ENCODE measurements at places on chromosomes 2 and 18.

GRCh38 chr2:9377461-9378097, 45.7 kb downstream of the ITGB1BP1 start:
- peak overlapping the region; percentile 84 for H3K27ac ChIP-seq
- H3K4me1 ChIP-seq = peaks cover 29% of the 10 kb centered on the region
- no peaks in the 10 kb centered on the region for H3K27me3 ChIP-seq
- H3K4me3 ChIP-seq = no peak overlapping the region

GRCh38 chr2:239956818-239957261, 68.3 kb downstream of the NDUFA10 start:
- DNase-seq = peak; percentile 39
- no peak overlapping the region for H3K4me3 ChIP-seq
- peaks cover 18% of the 10 kb centered on the region for H3K36me3 ChIP-seq
- no peak overlapping the region for H3K27ac ChIP-seq
- H3K4me1 ChIP-seq = no peaks in the 10 kb centered on the region

- H3K27ac ChIP-seq = no peak overlapping the region
- no peaks in the 10 kb centered on the region for H3K36me3 ChIP-seq
- peaks cover 11% of the 10 kb centered on the region for H3K27me3 ChIP-seq
- H3K4me1 ChIP-seq = no peaks in the 10 kb centered on the region
These were observed 81.9 kb upstream of the MAPRE2 start for GRCh38 chr18:34959211-34959829.

- H3K27ac ChIP-seq = no peak overlapping the region
- no peaks in the 10 kb centered on the region for H3K36me3 ChIP-seq
- DNase-seq = no peak
- H3K27me3 ChIP-seq = no peaks in the 10 kb centered on the region
- no peaks in the 10 kb centered on the region for H3K4me1 ChIP-seq
These were observed 121.7 kb upstream of the GLI2 start for GRCh38 chr2:120613742-120614571.

DNA sequence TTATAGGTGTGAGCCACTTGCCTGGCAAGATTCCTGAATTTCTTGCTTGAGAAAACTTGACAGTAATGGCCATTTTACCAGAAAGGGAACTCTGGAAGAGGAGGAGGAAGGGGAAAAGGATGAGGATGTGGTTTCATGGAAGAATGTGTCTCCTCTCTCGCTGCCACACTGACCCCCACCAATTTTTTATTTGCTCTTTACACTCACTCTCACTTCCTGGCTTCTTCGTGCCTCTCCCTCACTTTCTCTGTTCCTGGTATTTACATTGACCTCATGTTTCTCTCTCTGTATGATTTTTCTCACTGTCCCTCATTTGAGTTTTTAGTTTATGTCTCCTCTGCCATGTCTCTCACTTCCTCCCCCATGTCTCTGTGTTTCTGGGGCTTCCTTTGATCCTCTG, 134.5 kb upstream of the CAB39 start:
- H3K27ac ChIP-seq = no peak overlapping the region
- no peaks in the 10 kb centered on the region for H3K27me3 ChIP-seq
- no peaks in the 10 kb centered on the region for H3K36me3 ChIP-seq

DNA sequence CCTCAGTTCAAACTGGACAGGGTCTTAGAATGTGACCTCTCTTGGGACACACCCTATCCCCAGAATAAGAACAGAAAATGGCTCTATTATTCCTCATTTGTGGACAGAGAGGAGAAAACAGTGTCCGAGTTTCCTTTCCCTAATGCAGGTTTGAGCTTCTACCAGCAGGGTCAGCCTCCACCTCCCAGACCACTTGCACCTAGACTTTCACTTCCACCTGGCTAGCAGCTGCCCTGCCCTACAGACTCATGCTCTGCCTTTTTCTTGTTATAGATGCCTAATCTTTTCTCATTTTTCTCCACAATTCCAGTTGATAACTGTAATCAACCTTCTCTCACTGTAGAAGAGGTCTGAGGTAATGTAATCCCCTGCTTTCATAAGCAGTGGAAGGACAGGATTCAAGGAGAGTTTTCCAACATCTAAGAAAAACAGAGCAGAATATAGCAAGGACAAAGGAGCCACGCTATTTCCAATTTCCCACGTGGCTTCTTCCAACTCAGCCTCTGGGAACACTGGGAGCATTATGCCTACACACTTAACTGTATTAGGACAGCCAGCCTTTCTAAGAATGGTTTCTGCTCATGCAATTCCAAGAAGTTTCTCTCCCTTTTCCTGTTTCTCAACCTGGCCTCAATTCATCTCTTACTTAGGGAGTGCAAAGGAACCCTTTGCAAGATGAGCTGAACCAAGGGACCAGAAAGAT, 239.8 kb downstream of the BCL11A start:
- no peaks in the 10 kb centered on the region for H3K36me3 ChIP-seq
- no peak overlapping the region for H3K4me3 ChIP-seq
- H3K27me3 ChIP-seq = no peaks in the 10 kb centered on the region
- H3K4me1 ChIP-seq = no peaks in the 10 kb centered on the region

DNA sequence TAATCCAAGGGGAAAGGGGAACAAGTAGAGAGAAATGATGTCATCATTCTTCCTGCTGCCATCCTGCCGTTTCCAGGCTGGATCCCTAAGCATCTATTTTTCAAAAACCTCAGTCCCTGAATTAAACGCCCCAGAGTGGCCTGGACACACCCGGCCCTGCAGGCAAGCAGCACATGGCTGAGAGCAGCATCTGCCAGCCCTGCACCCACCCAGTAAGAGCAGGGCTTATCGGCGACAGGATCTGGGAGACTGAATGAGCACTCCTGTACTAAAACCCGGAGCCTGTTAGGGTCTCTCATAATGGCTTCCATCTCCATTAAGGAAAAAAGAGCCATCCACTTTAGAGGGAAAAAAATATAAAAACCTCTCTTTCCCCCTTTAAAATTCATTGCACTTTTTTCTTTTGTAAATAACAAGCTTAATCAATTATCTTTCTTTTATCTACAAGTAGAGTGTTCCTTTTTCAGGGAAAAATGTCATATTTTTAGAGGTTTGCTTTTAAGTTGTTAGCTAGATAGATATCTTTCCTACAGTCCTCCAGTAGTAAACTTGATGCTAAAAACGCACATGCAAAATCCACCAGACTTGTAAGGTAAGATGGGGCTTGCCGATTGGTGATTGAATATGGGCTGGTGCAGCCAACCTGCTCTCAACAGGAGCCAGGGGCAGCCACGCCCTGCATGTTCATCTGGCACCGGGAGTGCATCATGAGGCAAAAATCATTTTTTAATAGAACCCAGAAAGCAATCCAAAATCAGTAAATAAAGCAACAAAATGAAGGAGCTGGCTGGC, 457.8 kb downstream of the EIPR1 start:
- H3K36me3 ChIP-seq = no peaks in the 10 kb centered on the region
- no peak overlapping the region for H3K4me3 ChIP-seq
- H3K27me3 ChIP-seq = no peaks in the 10 kb centered on the region
- no peaks in the 10 kb centered on the region for H3K4me1 ChIP-seq
- DNase-seq = no peak

DNA sequence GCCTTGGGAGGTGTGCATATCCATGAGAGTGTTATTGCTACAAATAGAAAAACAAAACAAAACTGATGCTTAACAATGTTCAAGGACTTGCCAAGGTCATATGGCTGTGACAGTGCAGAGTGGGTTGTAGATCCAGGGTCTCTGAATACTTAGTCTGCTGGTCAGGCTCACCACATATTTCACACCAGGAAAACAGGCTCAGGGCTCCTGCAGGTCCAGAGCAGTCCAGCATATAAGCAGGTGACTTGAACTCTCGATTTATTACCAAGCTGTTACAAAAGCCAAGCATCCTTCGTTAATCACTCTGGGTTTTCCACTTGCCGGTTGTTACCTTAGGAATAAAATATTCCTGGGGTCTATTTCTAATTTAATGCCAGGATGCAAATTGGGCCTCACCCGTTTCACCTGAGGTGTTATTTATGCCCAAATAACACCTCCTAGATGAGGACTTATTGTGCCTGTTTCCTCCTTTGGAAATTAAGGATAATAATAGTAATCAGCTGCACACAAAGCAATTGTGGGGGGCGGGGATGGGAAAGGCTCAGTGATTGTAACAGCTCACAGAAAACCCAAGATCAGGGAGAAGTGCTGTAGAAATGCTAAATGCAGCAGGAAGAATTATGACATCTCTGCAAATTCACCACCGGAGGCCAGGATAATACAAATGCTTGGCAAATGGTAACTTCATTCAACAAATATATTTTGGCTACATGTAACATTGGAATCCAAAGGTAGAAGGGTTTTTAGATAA, 72.9 kb downstream of the TMEM182 start:
- no peak for DNase-seq
- no peak overlapping the region for H3K27ac ChIP-seq
- H3K36me3 ChIP-seq = no peaks in the 10 kb centered on the region
- H3K4me1 ChIP-seq = no peaks in the 10 kb centered on the region
- H3K27me3 ChIP-seq = no peaks in the 10 kb centered on the region

GRCh38 chr2:97664636-97664970, 759 bp upstream of the ACTR1B start:
- peaks cover 14% of the 10 kb centered on the region for H3K36me3 ChIP-seq
- peak overlapping the region; percentile 88 for H3K27ac ChIP-seq
- peak overlapping the region; percentile 85 for H3K4me3 ChIP-seq
- DNase-seq = no peak
- H3K4me1 ChIP-seq = no peaks in the 10 kb centered on the region
- no peaks in the 10 kb centered on the region for H3K27me3 ChIP-seq

DNA sequence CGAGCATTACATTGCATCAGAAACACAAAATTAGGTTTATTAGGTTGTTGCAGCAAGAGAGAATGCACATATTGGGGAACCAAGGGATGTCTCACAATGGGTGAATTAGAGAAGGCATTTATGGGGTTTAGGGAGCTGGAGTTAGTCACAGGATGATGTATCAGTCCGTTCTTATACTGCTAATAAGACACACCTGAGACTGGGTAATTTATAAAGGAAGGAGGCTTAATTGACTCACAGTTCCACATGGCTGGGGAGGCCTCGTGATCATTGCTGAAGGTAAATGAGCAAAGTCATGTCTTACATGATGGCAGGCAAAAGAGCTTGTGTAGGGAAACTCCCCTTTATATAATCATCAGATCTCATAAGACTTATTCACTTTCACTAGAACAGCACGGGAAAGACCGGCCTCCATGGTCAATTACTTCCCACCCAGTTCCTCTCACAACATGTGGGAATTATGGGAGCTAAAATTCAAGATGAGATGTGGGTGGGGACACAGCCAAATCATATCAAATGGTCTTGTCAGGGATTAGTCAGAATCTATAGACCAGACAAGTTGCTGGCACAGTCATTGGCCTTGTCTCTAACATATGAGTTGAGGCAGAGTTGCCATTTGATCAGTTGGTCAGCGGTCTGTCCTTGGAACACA, 61.9 kb upstream of the RBMS1 start:
- no peaks in the 10 kb centered on the region for H3K27me3 ChIP-seq
- no peaks in the 10 kb centered on the region for H3K4me1 ChIP-seq
- no peak for DNase-seq
- no peaks in the 10 kb centered on the region for H3K36me3 ChIP-seq

- H3K27me3 ChIP-seq = no peaks in the 10 kb centered on the region
- no peaks in the 10 kb centered on the region for H3K4me1 ChIP-seq
- no peaks in the 10 kb centered on the region for H3K36me3 ChIP-seq
- no peak for DNase-seq
- H3K27ac ChIP-seq = no peak overlapping the region
- H3K4me3 ChIP-seq = no peak overlapping the region
These were observed 13.5 kb upstream of the GLI2 start for GRCh38 chr2:120722246-120722567.
